Omental fat pad (tissue), 4 donors: ENCODE measurements at places on chromosomes 6 and 20. TPM values are rescaled to one million over a fixed set of nuclear protein-coding genes. Genes with fewer than 3 reads are reported as not detected.

DNA sequence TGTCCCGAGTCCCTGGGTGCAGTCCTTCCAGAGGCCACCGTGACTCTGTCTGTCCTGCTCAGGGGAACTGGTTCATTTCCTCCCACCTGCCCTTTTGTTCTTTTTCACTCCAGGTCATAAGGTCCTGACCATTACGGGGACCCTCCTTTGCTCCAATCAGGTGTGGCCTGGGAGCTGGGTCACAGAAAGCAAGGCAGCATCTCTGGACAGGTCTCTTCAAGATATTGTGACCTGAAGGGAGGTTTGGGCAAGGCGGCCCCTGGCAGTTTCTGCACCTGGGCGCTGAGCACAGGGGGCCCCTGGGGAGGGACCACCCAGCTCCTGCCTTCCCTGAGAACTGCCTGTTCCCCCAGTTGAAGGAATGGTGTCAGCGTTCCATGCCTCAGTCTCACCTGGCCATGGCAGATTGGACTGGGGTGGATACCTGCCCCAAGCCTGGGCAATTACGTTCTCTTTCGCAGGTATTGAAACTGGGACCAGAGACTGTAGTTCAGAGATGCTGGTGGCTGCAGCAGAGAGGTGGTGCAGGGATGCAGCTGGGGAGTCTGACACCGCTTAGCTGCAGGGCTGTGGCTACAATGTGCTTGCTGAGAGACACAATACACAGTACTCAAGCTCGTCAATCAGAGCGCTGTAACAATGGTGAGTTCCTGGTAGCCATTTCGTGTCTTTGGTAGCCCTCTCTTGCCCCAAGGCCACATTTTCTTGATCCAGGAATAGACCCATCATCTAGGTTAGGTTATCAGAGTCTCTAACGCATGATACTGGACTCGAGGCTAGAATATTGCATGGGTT lies 15.6 kb upstream of the NELFCD start:
- no peak for DNase-seq

DNA sequence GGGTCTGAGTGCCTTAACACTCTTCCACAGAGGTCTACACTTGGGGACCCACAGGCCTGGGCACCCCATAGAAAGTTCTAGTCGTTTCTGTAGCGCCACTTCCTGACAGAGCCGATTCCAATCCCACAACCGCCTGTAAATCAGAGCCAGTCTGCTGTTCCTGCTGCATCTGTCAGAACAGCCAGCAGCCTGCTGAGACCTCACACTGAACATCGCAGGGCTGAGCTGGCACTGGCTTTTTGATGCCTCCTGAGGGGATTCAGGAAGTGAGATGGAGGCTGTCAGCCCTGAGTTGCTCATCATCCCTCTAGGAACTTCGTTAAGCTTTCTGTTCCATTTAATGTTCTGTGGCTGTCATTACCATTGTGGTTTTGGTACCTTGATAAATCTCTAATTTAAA lies 48.9 kb downstream of the DCBLD1 start:
- DNase-seq: no peak

- DNase-seq: no peak
Observed at GRCh38 chr20:31691646-31692275, 30.9 kb downstream of the BCL2L1 start.

DNA sequence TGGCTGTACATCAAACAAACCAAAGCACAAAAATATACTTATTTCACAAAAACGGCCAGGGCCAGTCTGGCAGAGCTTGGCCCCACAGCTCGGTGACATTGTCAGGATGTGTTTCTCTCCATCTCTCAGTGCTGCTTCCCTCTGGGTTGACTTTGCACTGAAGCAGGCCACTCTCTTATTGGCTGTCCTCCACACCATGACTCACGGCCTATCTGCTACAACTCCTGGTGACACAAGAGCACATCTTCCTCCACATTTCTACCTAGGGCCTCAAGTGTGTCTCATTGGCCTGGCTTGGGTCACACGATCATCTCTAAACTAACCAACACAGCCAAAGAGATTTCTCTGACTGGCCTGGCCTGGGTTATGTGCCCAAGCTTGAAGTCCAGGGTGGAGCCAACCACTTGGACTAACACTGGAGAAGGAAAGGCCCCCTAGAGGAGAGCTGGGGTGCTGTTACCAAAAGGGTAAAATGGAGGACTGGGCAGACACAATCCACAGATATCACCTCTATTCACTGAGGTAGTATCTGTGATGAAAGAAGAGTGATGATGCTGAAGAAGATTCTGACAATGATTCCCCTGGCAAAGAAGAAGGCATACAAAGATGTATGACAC lies 159.8 kb upstream of the TSHZ2 start:
- no peak for DNase-seq

Gene HCRTR2
- total RNA-seq: not detected

Gene ELOVL5
- total RNA-seq: 189 TPM

Gene TINAG
- total RNA-seq: not detected

Gene XKR7
- not detected for total RNA-seq

Gene EYA4
- total RNA-seq: 1.2 TPM
